ENCODE measurements at places on chromosomes 4 and X. TPM values are rescaled to one million over a fixed set of nuclear protein-coding genes. Genes with fewer than 3 reads are reported as not detected.

The PLXNA3 gene
- total RNA-seq: 3.4 TPM

The AR gene
- 5.9 TPM for total RNA-seq

The ASB12 gene
- total RNA-seq: not detected

The VCX3B gene
- 3.8 TPM for total RNA-seq

The GABRE gene
- 3.7 TPM for total RNA-seq
